ENCODE measurements at places on chromosomes 4 and X. TPM values are rescaled to one million over a fixed set of nuclear protein-coding genes. Genes with fewer than 3 reads are reported as not detected.

CXCL8 gene
- total RNA-seq, result 3.2 TPM

PLXNB3 gene
- total RNA-seq, result 5.0 TPM

SFRP2 gene
- total RNA-seq, result not detected

GRCh38 chr4:15370296-15370695 lies 57.5 kb upstream of the C1QTNF7 start:
- DNase-seq, result no peak

- no peak for DNase-seq
Observed at GRCh38 chr4:26412381-26413372, 77.6 kb downstream of the CCKAR start.

DNA sequence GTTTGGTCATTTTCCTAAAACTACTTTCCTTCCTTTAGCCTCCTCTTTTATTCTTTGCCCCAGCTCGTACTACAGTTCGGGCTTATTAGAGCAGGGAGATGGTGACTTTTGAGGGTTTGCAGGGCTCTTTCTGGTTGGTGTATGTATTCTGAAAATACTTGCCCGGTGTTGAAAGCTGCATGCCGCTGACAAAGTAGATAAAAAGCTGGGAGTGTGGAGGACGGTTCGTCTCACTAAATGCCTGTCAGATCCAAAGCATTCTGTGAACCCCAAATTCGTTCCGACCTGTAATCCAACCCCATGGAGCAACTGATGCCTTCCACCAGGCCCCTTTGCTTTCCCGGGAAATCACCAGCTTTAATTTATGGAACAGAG lies 19.2 kb downstream of the TRIM2 start:
- peak; percentile 5 for DNase-seq
